ENCODE measurements at places on chromosomes 2 and 18.

GRCh38 chr2:180205621-180206235 lies 198.6 kb upstream of the CWC22 start:
- no peak for DNase-seq

DNA sequence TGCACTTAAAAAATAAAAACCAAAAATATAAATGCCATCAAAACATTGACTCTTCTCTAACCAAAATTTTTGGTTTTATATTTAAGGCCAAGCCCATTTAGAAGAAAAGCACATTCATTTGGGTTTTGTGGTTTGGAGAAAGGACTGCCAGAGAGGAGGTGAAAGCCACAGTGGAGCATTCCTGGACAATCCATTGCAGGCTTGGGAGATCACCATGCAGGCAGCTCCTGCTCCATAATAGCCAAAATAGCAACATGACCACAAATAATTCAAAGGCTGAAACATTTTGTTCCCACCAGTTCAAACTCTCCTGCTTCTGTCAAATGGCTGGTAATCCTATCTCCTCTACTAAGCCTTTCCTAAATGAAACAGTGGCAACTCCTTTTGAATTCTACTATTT lies 73.5 kb downstream of the GALNT3 start:
- DNase-seq = no peak

DNA sequence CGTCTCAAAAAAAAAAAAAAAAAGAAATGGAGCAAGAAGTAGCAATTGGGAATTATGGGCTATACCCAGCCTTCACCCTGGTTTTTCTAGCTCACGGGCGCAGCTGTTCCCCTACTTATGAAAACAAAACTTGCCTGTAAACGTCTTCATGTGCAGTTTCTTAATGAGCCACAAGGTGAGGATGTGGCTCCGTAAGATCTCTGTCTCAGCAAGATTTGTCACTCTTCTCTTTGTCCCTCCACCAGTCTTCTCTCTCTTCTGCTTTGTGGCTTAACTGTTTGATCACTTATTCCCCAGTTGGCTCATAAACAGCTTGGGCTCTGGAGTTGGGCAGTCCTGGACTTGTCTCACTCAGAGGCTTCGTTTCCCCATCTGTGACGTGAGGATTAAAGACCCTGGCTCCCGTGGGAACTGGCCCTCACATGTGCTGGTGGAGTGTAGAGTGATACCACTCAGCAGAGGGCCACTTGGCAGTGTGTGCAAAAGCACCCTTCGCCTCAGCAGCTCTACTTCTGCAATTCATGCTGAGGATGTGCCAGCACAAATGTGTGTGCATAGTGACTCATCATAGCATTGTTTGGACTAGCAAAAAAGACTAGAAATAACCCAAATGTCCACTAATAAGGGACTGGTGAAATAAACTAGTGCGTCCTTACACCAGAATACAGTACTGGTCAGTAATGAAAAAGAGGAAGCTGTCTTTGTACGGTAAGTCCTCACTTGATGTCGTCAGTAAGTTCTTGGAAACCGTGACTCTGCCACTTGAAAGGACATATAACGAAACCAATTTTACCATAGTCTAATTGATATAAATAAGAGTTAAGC lies 8.7 kb downstream of the CEP68 start:
- DNase-seq = peak; percentile 74

- no peak for DNase-seq
Measured at GRCh38 chr2:52311862-52312261, 1279.9 kb upstream of the NRXN1 start.

- no peak for DNase-seq
Measured at GRCh38 chr2:139828011-139828410, 1047.8 kb upstream of the NXPH2 start.
